Activated naive CD8-positive, alpha-beta T cell treated with anti-CD3 and anti-CD28 coated beads for 36 hours (primary cell): ENCODE measurements at places on chromosomes 1 and 21.

DNA sequence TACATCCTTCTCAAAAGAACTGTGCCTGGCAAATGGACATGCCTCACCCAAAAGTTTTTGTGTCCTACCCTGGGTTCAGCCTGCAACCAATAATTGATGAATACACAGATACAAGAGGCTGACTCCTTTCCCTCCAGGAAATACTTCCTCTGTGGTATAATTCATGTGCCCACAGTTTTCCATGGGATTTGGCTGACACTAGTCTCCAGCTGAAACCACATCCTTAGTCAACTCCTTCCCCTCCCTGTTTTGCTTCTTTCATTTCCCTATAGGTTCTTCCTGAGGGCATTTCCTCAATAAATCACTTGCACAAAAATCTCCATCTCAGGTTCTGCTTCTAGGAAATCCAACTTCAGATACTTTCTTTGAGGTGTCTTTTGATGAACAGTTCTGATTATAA, 436.6 kb upstream of the C1orf87 start:
- H3K27me3 ChIP-seq, result peaks cover 3% of the 10 kb centered on the region
- no peak overlapping the region for H3K4me3 ChIP-seq
- H3K27ac ChIP-seq, result no peak overlapping the region
- H3K36me3 ChIP-seq, result no peaks in the 10 kb centered on the region

DNA sequence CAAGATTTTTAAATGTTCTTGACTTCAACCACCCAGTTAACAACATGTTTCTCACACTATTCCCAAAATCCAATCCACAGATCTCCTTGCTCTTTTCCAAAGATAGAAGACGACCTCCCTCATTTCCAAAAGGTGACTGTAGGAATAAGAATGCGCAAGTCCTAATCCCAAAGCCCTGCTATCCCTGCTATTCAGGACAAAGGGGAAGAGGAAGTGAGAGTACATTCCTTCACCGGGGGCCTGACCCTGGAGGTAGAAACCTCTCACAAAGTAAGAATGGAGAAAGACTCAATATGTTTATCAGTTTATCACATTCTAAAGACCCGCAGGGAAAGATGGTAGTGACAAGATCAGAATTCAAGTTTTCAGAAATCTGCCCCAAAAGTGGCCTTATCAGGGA, 55.7 kb downstream of the PLEKHA6 start:
- no peaks in the 10 kb centered on the region for H3K4me1 ChIP-seq
- no peak overlapping the region for H3K27ac ChIP-seq
- DNase-seq, result no peak
- peaks cover 11% of the 10 kb centered on the region for H3K27me3 ChIP-seq

- no peak overlapping the region for H3K27ac ChIP-seq
- no peaks in the 10 kb centered on the region for H3K36me3 ChIP-seq
Observed at GRCh38 chr1:50426702-50427085, 3.5 kb upstream of the DMRTA2 start.

- H3K4me1 ChIP-seq, result peaks cover 53% of the 10 kb centered on the region
- H3K27ac ChIP-seq, result peak overlapping the region; percentile 97
- no peaks in the 10 kb centered on the region for H3K27me3 ChIP-seq
- H3K36me3 ChIP-seq, result peaks cover 2% of the 10 kb centered on the region
- DNase-seq, result peak; percentile 32
Observed at GRCh38 chr1:35558374-35559316, 1.0 kb downstream of the NCDN start.

GRCh38 chr1:181327796-181328195, 155.5 kb upstream of the CACNA1E start:
- H3K4me3 ChIP-seq, result no peak overlapping the region
- no peak for DNase-seq
- H3K36me3 ChIP-seq, result no peaks in the 10 kb centered on the region

DNA sequence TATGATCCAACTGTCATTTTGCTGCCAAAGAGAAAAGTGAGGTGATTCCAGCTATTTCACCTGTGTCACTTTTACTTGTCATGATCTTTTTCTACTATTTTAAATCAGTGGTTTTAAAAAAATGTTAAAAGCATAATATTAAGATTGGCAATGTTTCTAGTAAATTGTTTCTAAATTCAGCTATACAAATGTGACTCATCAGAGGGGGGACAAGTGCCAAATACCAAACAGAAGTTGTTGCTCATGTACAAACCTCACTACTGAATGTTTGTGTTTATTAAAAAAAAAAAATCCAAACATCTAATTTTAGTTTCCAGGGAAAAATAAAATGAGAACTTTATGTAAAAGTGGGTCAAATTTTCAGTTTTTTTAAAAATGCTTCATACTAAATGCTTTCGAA, 346.2 kb upstream of the SNX7 start:
- no peak overlapping the region for H3K4me3 ChIP-seq
- no peak for DNase-seq
- H3K27ac ChIP-seq, result no peak overlapping the region
- no peaks in the 10 kb centered on the region for H3K4me1 ChIP-seq
- H3K36me3 ChIP-seq, result no peaks in the 10 kb centered on the region
- no peaks in the 10 kb centered on the region for H3K27me3 ChIP-seq

DNA sequence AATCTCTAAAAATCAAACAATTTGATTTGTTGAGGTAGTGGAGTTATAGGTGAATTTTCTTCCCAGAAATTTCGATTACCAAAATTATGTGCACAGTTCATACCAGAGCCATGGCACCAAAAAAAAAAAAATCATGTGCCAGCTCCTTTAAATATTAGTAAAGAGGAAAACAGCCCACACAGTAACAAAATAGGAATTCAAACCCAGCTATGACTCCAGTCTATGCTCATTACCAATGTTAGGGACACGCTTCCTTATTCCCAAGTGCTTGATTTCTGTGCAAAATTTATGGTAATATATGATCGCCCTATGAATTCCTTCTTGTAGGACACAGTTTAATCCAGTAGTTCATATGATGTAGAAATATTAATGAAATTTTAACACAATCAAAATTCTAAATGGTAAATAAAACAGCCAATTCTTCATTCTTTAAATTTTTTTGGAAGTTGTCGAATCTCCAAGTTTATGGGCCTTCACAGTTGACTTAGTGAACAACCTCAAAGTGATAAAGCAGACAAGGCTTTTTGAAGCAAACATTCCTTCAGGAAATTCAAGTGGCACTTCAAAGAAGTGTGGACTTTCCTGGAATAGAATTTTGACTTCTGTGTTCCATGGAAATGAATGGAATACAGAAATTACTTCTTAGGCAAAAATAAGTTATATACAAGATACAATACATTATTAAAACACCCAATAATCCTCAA, 1.9 kb downstream of the TOR1AIP2 start:
- peaks cover 52% of the 10 kb centered on the region for H3K4me1 ChIP-seq
- no peaks in the 10 kb centered on the region for H3K27me3 ChIP-seq
- H3K4me3 ChIP-seq, result no peak overlapping the region

- H3K4me1 ChIP-seq, result peaks cover 41% of the 10 kb centered on the region
- peak overlapping the region; percentile 88 for H3K4me3 ChIP-seq
- H3K27me3 ChIP-seq, result no peaks in the 10 kb centered on the region
- no peak for DNase-seq
Observed at GRCh38 chr1:25245809-25246599, 1.2 kb downstream of the RSRP1 start.

GRCh38 chr1:5125208-5125607, 470.8 kb downstream of the AJAP1 start:
- H3K4me1 ChIP-seq, result peaks cover 4% of the 10 kb centered on the region
- H3K36me3 ChIP-seq, result no peaks in the 10 kb centered on the region
- no peak overlapping the region for H3K27ac ChIP-seq
- no peaks in the 10 kb centered on the region for H3K27me3 ChIP-seq
